ENCODE measurements at places on chromosomes 4 and X.
A peak's percentile ranks its signal among the peaks of the same experiment; 100 is the strongest.

DNA sequence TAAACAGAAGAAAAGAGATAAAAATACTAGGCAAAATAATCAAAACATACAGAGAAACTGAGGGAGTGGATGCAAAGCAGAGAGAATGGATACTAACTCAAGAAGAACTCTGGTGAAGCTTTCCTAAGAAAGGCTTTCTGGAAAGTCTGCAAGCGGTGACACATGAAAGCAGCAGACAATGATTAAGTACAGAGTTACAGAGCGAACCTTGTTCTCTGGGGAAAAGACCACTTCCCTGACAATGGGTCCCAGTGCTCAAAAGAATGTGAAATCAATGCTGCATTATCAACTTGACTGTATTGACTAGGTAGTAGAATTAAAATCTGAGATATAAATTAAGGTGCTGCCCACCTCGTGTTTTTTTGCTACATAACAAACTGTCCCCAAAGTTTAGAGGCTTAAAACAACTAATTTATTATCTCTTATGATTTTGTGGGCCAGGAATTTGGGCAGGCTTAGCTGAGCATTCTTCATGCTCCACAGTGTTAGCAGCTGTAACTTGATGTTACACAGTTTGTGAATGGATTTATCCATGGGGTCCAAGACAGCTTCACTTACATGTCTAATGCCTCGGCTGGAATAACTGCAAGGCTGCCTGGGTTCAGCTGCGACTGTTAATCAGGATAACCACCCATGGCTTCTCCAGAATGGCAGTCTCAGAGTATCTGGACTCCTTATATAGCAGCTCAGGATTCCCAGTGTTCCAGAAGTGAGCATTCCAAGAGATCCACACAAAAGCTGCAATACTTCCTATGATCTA, 106.9 kb upstream of the INPP4B start:
- no peak for DNase-seq

DNA sequence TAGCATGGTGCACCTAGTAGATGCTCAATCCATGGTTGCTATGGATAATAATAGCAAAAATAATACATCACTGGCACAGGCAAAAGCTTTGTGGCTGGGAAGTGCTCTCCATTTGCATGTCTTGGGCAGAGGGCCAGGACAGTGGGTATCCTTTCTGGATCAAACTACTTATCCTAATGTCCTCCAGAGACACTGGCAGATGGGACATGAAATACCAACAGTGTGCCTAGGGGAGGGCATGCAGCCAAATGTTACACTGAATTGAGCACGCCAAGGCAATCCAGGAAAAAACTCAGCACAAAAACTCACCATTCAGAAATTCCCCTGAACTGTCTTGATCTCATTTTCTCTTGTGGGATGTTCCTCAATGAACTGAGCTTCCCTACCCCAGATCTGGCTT, 98.6 kb upstream of the SCML1 start:
- no peak for DNase-seq

DNA sequence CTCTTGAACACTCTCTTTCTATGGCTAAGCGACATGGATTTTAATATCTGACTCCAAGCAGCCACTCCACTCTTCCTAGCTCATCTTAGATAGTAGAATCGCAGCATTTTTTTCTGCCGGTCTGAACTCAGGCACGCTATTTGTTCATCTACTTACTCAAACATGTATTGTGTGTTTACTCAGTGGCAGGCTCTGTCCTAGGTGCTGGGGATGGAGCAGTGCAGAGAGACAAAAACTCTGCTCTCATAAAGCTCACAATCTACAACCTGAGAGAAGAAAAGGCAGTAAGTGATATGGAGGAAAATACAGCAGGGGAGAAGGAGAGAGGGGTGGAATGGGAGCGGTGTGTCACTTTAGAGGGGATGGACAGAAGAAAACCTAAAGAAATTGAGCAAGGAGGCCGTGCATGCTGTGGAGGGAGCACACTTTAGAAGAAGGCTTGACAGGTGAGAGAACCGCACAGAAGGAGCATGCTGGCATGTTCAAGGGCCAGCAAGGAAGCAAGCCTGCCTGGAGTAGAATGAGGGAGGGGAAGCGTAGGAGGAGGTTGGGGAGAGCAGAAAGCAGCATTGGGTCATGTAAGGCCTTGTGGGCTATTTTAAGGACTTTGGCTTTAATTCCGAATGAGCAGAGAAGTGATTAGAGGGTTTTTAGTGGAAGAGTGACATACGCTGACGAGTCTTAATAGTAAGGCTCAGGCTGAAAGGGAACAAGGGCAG, 132.0 kb downstream of the ANK2 start:
- DNase-seq, result no peak

GRCh38 chr4:183095199-183095512, 3.9 kb upstream of the WWC2 start:
- no peak for DNase-seq

- no peak for DNase-seq
These were observed 21.8 kb upstream of the JADE1 start for GRCh38 chr4:128787509-128788311.

DNA sequence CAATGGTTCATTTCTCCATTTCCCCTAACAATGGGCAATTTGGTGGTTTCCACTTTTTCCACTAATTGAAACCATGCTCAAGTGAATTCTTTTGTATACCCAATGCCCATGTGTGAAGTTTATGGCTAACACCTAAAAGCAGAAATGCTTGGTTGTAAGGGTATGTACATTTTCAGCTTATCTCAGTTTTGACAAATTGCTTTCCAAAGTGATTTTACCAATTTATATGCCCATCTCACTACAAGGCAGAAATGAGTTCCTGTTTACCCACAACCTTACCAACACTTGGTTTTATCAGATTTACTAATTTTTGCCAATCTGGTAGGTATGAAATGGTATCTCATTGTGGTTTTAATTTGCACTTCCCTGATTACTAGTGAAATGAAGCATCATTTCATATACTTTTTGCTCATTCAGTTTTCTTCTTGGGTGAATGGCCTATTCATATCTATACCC, 14.8 kb downstream of the GPR34 start:
- no peak for DNase-seq

DNA sequence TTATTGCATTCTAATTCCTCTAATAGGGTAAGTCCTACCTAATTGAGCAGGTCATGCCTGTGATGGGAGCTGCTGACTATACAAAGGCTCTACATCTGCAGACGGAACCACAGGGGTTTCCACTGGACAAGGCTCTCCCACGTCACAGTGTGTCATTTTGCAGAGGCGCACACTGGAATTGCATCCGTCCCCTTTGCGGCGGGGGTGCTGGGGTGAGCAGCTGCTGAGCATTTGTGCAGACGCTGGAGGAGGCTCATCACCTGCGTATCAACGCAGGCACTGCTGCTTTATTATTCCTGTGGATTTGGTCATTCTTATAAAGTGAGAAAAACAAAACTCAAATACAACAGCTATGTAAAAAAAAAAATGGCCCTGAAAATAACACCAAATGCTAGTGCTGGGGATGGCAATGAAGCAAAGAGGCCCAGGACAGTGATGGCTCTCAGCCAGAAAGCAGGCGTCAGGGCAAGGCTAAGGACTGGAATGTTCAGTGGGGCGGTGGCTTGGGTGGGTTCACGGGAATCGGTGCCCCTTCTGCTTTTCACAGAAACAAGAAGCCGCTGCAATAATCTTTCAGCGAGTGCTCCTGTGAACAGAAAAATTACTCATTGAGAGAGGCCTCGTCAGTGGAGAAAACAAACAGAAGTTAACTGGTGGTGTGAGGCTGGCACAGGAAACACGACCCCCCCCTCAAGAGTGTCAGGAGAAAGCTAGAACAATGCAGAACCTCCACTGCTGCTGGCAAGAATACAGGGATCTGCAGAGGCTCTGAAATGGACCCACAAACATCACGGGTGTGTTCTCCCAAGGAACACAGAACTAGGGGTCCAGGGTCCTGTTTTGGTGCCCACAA, 67.8 kb downstream of the GATB start:
- peak; percentile 36 for DNase-seq

DNA sequence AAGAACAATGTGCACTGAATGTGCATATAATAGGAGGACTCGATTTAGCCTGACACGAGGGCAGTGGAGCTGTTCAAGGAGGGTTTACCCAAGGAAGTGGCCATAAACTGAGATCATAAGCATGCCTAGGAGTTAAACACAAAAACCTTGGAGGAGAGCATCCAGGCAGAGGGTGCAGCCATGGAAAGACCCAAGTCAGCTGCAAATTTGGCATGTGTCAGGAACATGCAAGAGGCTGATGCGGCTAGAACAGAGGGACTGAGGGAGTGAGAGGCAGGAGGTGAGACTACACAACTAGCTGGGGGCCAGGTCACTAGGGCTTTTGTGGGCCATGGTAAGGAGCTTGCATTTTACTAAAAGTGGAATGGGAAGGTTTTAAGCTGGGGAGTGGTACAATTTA, 55.6 kb downstream of the PRPS1 start:
- DNase-seq, result no peak

All from NCI-H774 (cell line).